ENCODE measurements at places on chromosomes 4 and X. TPM values are rescaled to one million over a fixed set of nuclear protein-coding genes. Genes with fewer than 3 reads are reported as not detected.

The SPANXN3 gene
- not detected for total RNA-seq

The SMIM31 gene
- total RNA-seq, result not detected

The HOPX gene
- 115 TPM for total RNA-seq

The CENPVL2 gene
- total RNA-seq, result not detected

The MAGEC3 gene
- total RNA-seq, result not detected

The CCDC149 gene
- total RNA-seq, result 2.8 TPM

The PRRG1 gene
- 14.4 TPM for total RNA-seq

The SHROOM4 gene
- total RNA-seq, result 1.0 TPM

The C4orf50 gene
- not detected for total RNA-seq

The CT45A1 gene
- total RNA-seq, result not detected

The DOK7 gene
- 3.6 TPM for total RNA-seq

The ATP1B4 gene
- not detected for total RNA-seq

The LEF1 gene
- 0.63 TPM for total RNA-seq

The MAGEB2 gene
- total RNA-seq, result not detected

The PPP2R2C gene
- total RNA-seq, result 1.2 TPM

The GAGE12H gene
- total RNA-seq, result not detected

The PNMA5 gene
- not detected for total RNA-seq

The LARP1B gene
- 20.5 TPM for total RNA-seq

The HERC6 gene
- total RNA-seq, result 2.9 TPM

The CLDN24 gene
- total RNA-seq, result not detected

The SLC6A8 gene
- total RNA-seq, result 47.9 TPM

The PRRG3 gene
- total RNA-seq, result not detected

The OTC gene
- total RNA-seq, result not detected

The NR0B1 gene
- 0.23 TPM for total RNA-seq

The RPA4 gene
- not detected for total RNA-seq

Measured in airway epithelial cell (primary cell).